Stimulated activated naive CD4-positive, alpha-beta T cell treated with Interleukin-2 at 50 U/mL for 16 hours (primary cell): ENCODE measurements at places on chromosomes 7 and 10.

DNA sequence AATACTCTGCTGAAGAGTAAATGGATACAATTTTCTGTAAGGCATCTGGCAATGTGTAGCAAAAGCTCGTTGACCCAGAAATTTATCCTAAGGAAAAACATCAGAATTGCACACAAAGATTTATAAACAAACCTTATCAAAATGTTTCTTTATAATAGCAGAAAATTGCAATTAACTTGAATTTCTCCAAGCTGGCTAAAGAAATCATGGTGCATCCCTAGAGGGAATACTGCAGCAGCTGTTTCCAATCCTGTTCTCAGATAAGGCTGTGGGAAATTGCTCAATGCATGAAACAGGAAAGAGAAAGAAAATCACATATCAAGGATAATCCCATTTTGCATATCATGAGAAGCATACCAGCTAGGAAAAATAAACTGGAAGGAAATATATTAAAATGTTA, 18.7 kb downstream of the TACR2 start:
- no peak for DNase-seq

DNA sequence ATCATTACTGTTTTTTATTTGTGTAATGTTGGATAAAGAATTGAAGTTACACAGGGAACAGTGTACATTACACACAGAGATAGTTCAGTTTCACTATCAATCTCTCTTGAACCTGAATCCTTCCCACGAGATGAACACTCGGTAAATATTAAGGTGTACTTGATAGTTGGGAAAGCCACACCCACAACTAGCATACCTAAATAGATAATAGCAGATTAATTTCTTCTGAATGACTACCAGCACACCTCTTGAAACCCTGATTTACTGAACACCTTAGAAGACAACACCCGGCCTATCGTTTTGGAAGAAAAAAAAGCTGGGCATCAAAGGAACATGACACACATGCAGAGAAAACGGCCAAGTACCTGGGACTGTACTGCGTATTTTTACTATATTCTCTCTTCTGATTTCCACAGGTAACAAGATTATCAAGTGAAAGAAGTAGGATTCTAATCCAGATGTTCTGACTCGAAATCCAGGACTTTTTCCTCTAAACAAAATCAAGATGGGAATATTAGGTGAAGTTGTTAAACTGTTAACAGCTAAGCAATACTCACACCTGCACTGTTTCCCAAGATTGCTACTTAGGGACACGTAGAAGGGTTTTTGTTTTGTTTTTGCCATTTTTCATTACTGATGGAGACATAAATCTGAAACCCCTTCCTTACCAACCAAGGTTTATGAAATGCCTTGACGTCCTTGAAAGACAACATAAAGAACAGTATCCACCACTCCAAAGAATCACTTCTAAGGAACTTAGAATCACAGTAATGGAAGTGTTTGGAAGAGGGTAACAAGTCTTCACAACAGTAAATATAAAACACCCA, 1.0 kb downstream of the CCDC186 start:
- no peak for DNase-seq

- no peak for DNase-seq
Measured at GRCh38 chr7:105020926-105021325, 6.9 kb downstream of the KMT2E start.

DNA sequence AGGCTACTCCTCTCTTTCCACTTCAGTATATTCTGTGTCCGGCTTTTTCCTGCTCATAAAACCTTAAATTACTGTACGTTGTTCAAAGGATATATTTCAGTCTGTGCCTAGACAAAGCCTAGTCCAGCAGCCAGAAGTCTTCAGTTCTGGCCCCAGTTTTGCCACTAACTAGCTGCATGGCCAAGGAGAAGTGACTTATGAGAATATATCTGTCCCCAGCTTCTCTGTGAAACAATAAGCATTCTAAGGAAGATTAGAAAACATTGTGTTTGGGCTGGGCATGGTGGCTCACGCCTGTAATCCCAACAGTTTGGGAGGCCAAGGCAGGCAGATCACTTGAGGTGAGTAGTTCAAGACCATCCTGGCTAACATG, 105.0 kb upstream of the HDAC9 start:
- no peak for DNase-seq

DNA sequence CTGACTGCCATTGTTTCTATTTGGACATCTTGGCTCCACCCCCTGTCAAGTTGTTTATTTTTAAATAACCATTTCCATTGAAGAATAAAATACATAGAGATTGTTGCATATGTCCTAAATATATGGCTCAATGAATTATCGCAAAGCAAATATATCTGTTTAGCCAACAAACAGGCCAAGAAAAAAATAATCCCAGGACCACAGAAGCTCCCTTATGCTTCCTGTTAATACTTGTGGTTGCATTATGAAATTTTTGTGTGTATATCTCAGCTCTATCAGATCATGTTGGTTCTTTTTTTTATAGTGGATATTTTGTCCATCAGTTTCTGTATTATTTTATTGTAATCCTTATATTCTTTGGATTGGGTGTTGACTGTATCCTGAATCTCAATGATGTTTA, 53.4 kb upstream of the CYP2C8 start:
- DNase-seq = no peak

GRCh38 chr7:110407242-110407641, 683.7 kb upstream of the LRRN3 start:
- no peak for DNase-seq
